Suppressor macrophage treated with lipopolysaccharide for 1 hour (primary cell): ENCODE measurements at places on chromosomes 5 and 9.

DNA sequence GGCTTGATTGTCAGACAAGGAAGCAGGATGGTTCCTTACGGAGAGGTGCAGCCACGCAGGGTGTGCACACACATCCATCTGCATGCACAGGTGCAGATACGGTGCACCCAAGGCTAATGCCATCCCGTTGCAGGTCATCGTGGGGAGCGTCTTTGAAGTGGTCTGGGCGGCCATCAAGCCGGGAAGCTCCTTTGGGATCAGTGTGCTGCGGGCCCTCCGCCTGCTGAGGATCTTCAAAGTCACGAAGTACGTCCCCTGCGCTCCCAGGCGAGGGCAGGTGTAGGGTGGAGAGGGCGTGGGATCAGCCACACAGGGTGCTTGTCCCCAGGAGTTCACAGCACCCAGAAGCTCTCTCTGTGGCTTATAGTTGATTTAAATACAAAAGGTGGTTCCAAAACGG lies 106.4 kb downstream of the CACNA1B start:
- no peak for DNase-seq

DNA sequence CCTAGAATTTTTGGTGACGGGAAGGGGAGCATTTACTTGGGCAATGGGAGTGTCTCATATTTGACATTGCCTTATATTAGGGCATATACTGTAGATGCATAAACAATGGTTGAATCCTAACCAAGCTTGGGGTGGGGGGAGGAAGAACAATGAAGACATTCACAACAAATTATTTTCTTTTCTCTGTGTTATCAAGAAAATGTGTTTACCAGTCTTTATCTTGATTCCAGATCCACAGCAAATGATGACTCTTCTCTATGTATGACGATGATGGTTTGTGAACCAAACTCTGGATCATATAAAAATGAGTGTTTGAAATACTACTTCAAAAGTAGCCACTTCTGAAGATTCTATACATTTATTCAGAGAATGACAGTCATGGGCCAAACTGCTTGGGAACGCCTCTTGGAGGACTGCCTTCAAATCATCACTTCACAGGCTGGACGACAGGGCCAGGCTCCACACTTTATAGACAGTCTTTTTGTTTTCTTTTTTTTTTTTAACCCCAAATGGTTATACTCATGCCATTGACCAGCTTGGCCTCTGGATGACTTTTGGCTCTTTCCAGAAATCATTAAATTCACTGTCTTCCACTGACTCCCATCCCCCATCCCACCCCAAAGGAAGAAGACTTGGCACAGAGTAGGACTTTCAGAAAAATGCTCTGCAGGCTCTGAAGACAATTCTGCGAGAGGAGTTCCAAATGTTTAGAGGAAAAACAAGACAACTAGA lies 123.8 kb upstream of the LIFR start:
- no peak for DNase-seq

GRCh38 chr9:5499889-5500398 lies 10.4 kb upstream of the PDCD1LG2 start:
- no peak for DNase-seq

- no peak for DNase-seq
These were observed 654.2 kb downstream of the TLE1 start for GRCh38 chr9:81035171-81035570.

DNA sequence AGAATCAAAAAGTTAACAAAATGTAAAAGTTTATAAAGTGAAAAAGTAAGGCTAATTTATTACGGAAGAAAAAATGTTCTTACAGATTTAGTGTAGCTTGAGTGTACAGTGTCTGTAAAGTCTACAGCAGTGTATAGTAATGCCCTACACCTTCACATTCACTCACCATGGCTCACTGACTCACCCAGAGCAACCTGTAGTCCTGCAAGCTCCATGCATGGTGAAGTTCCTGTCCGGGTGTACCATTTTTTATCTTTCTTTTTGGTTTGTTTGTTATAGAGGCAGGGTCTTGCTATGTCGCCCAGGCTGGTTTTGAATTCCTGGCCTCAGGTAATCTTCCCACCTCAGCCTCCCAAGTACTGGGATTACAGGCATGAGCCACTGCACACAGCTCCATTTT lies 93.6 kb downstream of the MED27 start:
- no peak for DNase-seq

- DNase-seq, result no peak
These were observed 24.9 kb upstream of the ANXA6 start for GRCh38 chr5:151182524-151182900.
